ENCODE measurements at places on chromosomes 7 and 10.

- DNase-seq = no peak
These were observed 289.5 kb downstream of the KCNMA1 start for GRCh38 chr10:77348082-77348481.

DNA sequence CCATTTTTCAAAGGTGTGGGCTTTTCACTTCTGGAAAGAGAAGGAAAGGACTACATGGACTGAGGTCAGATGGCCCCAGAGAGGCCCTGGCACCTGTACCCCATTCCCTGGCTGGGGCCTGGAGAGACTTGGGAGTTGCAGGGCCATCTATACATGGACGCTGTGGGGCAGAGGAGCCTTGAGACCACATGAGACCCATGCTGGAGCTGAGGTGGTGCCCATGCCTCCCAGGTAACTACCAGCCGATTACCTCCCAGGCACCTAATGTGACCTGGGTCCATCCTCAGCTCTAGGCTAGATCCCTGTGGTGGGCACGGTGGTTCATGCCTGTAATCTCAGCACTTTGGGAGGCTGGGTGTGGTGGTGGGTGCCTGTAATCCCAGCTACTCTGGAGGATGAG lies 81.3 kb downstream of the GPR26 start:
- no peak for DNase-seq

- no peak for DNase-seq
These were observed 157.0 kb upstream of the AGR3 start for GRCh38 chr7:17038783-17039170.

- DNase-seq = no peak
These were observed 5.0 kb upstream of the TACR2 start for GRCh38 chr10:69421611-69422308.

GRCh38 chr10:4981722-4982471 lies 18.7 kb downstream of the AKR1C1 start:
- DNase-seq = no peak

DNA sequence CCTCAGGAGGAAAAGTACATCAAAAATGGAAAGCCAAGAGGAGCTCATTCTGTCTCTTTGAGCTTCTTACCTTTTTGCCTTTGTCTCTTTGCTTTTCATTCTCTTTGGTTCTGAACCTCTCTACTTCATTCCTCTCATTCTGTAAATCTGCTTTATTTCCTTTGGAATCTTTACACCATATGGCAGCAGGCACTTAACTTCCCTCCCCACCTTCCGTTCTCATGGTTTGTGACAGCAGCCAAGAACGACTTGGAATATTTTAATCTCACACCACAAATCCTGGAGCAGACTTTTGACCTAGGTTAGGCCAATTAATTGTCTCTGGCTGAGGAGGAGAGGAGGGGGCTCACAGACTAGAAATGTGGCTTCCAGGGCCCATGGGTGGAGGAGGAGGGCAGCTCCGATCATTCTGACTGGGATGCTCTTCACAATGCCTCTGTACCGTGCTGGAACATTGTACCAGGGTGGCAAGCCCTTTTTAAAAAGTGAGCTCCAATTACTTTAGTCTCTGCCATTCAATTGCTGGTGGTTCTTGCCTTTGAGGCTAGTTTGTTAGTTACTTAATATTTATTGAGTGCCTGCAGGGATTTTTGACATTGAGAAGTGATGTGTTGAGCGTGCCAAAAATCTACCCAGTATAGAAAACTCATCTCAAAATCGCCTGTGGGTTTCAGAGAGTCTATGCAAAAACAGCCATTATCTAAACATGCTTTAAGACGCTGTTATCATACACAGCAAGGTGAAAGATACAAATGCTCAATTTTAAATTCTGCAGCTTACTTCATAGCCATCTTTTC lies 386.6 kb downstream of the DPP6 start:
- no peak for DNase-seq

- DNase-seq = no peak
These were observed 399.5 kb downstream of the RPS24 start for GRCh38 chr10:78433076-78433595.

- DNase-seq = no peak
These were observed 57.8 kb upstream of the TNRC18 start for GRCh38 chr7:5481241-5482019.

- DNase-seq = no peak
These were observed 155.5 kb downstream of the UBE2H start for GRCh38 chr7:129797214-129797789.

DNA sequence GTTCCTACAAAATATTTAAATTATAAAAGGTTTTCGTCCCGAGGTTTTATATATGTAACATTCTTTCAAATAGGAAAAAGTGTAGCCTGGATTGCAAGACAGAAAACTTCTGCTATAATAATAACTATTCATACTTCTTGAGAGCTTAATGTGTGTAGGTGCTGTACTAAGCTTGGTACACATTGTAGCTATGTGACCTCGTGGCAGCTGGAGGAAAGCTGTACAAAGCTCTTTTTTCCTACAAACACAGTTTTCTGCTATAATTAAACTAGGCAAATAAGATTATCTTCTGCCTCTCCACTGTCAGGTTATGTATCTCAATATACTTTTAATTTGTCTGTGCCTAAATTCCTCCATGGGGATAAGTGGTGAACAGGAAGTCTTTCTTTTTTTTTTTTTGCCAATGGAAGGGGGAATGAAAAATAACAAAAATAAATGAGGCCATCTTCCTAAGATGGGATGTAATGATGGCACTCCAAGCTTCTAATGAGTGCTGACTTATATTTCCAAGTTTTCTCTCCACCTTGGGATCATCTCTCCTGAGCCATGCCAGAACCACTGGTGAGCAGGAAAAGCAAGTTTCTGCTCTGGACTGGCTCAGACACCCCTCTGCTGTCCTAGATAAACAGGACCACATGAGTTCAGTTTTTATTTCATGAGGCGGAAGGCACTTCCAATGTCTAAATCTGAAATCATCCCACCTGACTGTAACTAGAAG lies 9.9 kb downstream of the SGMS1 start:
- no peak for DNase-seq

DNA sequence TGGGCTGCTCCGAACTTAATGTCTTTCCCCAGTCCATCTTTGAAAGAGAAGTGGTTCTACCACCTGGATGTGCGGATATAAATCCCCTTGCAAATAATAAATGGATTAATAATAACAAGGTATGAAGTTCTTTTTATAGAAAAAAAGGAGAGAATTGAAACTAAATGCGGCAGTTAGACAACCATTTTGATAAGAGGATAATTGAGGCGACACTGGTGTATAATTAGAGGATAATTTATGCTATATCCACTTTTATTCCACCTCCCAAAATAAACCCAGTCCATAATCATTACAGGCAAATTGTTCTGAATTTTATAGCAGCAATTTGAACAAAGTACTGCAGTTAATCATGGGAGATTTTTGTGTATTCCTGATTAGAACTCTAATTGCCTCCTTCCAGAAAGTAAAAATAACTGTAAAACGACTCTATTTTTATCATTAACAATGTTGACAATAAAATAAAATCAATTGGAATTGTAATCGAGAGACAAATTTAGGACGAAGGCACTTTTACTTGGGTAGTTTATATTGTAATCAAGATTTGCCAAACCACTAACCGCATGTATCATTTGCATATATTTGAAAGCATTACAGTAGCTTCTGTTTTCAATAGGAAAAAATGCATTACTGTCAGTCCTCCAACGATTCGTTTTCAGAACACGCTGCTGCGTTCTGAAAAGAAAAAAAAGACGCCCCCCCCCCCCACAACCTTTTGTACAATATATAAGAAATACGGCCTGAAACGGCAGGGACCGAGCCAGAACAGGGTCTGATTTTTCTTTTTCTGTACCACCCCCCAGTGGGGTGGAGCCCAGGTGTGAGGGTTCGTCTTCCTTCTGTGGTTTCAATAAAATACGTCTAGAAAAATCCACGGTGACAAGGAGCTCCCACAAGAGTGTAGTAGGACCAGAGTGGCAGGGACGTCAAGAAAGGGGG lies 838 bp upstream of the DLX6 start:
- no peak for DNase-seq

- no peak for DNase-seq
These were observed 501.5 kb downstream of the LRMDA start for GRCh38 chr10:75932921-75933320.

GRCh38 chr7:104861729-104862390 lies 152.1 kb upstream of the KMT2E start:
- no peak for DNase-seq

DNA sequence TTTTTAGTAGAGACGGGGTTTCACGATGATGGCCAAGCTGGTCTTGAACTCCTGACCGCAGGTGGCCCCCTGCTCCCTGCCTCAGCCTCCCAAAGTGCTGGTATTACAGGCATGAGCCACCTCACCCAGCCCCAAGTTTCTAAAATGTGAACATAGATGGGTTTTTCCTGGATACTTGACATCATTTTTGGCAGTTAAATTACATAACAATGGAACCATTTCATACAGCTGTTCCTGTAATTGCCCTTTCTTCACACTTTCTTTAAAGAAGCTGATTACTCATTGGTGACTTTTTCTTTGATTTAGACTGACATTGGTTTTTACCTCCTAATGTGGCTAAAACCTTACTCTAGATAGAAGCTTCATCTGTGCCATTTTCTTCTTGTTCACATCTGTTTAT lies 5.9 kb downstream of the ZKSCAN1 start:
- DNase-seq = no peak

DNA sequence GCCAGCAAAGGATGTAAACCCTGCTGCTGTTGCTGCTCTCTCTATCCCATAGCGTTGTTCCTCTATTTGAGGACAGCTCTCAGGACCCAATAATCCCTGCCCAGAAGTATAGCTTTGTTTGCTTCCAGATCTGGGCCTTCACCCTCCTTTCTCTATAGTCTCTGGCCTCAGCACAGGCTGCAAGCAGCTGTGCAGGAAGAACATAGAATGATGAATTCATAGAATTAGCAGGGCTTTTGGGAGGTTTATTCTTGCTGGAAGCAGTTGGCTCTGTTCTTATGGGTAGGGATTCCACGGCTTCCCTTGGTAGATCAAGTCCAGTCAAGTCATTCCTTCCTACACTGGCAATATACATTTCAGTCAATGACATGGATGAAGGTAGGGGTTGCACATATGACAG lies 354.7 kb downstream of the HPSE2 start:
- no peak for DNase-seq

DNA sequence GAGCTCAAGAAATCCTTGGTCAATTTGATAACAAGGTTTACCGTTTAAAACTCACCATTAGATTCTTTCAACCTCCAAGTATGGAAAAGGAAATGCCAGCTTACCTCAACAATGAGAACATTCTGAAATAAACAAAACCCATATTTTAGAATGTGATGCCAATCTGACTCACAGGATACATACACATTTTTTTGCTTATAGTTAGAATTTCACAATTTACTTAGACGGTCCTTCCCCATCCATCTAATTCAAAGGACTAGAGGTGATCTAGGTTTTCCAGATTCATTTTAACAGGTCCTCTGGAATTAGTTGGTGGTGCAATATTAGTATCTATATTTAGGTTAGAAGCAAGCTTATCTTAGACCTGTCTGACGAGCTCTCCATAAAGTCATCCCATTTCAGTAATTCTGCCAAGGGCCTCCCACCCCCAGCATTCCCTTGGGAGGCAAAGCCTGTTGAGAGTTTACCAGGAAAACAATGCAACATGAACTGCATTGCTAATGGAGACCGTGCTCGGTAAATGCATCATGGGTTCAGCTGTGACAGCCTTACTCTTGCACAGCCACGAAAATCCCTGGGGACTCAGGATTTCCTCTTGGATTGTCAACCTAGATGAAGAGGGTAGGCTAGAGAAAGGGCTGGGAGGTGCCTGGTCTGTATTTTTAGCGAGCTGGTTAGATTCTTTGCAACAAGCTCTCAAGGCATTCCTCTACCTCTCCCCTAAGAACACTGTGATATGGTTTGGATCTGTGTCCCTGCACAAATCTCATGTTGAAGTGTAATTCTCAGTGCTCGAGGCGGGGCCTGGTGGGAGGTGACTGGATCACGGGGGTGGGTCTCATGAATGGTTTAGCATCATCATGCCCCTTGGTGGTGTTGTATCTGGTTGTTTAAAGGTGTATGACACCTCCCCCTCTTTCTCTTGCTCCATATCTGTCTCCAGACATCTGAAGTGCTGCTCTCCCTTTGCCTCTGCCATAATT lies 93.8 kb downstream of the PRTFDC1 start:
- DNase-seq = peak; percentile 49

- DNase-seq = no peak
These were observed 811 bp downstream of the RGS10 start for GRCh38 chr10:119541459-119542356.

DNA sequence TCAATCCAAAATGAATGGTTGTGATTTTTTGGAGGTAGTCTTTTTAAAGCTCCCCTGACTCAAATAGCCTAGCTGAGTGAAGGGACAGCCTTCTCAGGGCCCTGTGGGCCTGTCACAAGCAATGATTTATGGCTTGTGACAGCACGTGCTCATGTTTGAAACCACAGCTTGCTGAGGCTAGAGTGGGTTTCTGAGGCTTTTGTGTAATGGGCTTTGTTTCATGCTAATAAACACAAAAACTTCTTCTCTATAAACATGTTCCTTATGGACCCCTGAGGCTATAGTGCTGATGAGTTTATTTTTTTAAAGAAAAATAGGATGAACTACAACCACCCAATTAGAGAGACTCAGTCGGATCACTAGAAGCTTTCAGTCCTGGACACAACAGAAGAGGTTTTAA lies 36.1 kb upstream of the BET1 start:
- no peak for DNase-seq

- DNase-seq = no peak
These were observed 2.1 kb downstream of the SLC4A2 start for GRCh38 chr7:151061213-151062110.

DNA sequence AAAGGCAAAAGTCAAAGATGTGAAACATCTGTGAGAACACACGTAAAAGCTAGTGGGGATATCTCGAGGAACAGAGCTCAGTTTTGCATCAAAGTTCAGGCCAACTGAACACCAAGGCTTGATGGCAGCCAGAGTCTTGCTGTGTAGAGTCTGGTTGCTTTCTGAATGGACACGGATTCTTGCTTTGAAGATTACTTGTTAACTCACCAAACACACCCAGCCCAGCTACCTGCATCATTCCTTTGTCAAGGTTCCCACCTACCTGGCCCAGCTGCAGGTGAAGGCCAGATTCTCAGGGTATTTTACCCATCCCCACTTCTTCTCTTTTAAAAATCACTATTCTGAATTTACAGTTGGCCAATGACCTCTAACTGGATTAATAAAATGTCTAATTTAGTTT lies 174.4 kb upstream of the PHYHIPL start:
- DNase-seq = no peak

DNA sequence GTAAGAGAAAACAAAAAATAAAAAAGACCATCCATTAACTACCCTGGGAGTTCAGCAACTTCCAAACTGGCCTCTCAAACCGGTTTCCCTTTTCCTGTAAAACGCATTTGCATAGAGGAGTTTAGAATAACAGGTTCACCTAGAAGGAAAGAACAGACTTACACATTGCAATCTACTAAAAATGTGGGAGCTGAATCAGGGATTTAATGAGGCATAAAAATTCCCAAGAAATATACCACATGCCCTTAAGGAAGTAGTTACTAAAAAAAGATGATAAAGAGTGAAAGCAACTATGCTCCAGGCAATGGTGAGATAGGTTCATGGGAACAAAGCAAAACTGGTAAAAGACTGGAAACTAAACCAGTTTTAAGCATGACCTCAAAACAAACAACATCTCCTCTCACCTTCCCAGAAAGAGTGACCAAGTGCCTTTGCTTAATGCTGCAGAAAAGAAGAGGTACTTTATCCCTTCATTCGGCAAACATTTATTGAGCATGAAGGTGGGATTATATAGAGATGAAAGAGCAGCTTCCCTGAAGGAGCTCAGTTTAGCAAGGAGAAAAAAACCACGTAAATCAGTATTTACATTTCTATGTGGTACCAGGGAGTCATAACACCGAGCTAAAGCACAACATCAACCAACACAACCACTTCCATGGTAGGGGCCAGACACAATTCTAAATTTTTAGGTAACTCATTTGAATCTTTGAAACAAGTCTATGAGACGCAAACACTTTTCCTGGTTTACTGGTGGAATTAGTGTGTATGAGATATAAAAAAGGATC lies 152.8 kb downstream of the SGMS1 start:
- no peak for DNase-seq

Measured in HS-5 (cell line).